Activated CD4-positive, alpha-beta T cell treated with anti-CD3 and anti-CD28 coated beads for 36 hours (primary cell): ENCODE measurements at places on chromosomes 2 and 18. TPM values are rescaled to one million over a fixed set of nuclear protein-coding genes. Genes with fewer than 3 reads are reported as not detected.

GRCh38 chr2:61585383-61585782, 47.2 kb upstream of the XPO1 start:
- no peak overlapping the region for H3K4me3 ChIP-seq
- peaks cover 4% of the 10 kb centered on the region for H3K4me1 ChIP-seq
- no peaks in the 10 kb centered on the region for H3K36me3 ChIP-seq
- no peak for DNase-seq
- H3K27me3 ChIP-seq = no peaks in the 10 kb centered on the region
- H3K27ac ChIP-seq = no peak overlapping the region

GRCh38 chr2:169351725-169352124, 10.6 kb downstream of the LRP2 start:
- no peak for DNase-seq
- no peaks in the 10 kb centered on the region for H3K4me1 ChIP-seq
- no peak overlapping the region for H3K4me3 ChIP-seq

- no peaks in the 10 kb centered on the region for H3K27me3 ChIP-seq
- no peak overlapping the region for H3K4me3 ChIP-seq
- DNase-seq = no peak
- H3K36me3 ChIP-seq = no peaks in the 10 kb centered on the region
- no peak overlapping the region for H3K27ac ChIP-seq
These were observed 1596.5 kb upstream of the NXPH2 start for GRCh38 chr2:140376686-140377085.

GRCh38 chr2:23460228-23460627, 75.2 kb downstream of the KLHL29 start:
- no peak for DNase-seq
- H3K36me3 ChIP-seq = no peaks in the 10 kb centered on the region
- H3K27ac ChIP-seq = no peak overlapping the region
- no peaks in the 10 kb centered on the region for H3K4me1 ChIP-seq

DNA sequence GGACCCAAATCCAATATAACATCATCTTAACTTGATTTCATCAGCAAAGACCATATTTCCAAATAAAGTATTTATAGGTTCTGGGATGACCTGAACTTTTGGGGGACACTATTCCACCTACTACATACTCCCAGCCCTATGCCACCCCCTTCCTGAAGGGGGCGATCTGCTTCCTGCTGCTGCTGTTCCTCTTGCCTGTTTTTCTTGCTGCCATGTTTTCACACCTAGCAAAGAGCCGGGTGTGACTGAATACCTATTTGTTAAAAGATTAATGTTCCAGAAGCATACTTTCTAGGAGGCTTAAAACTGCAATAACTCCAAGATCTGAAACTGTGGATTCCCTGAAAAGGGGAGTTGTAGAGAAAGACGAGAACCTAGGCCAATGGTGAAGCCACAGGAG, 89.7 kb downstream of the ICOS start:
- H3K4me1 ChIP-seq = peaks cover 42% of the 10 kb centered on the region
- H3K36me3 ChIP-seq = no peaks in the 10 kb centered on the region
- no peaks in the 10 kb centered on the region for H3K27me3 ChIP-seq
- peak overlapping the region; percentile 65 for H3K27ac ChIP-seq

- H3K36me3 ChIP-seq = peaks cover 28% of the 10 kb centered on the region
- H3K27me3 ChIP-seq = no peaks in the 10 kb centered on the region
- no peak for DNase-seq
- no peak overlapping the region for H3K4me3 ChIP-seq
These were observed 189.1 kb downstream of the NBAS start for GRCh38 chr2:15372019-15372418.

Gene CPO
- total RNA-seq = not detected
